ENCODE measurements at places on chromosomes 3 and 15. TPM values are rescaled to one million over a fixed set of nuclear protein-coding genes. Genes with fewer than 3 reads are reported as not detected.
A peak's percentile ranks its signal among the peaks of the same experiment; 100 is the strongest.

Gene BLOC1S6
- polyA plus RNA-seq, result 52.1 TPM

DNA sequence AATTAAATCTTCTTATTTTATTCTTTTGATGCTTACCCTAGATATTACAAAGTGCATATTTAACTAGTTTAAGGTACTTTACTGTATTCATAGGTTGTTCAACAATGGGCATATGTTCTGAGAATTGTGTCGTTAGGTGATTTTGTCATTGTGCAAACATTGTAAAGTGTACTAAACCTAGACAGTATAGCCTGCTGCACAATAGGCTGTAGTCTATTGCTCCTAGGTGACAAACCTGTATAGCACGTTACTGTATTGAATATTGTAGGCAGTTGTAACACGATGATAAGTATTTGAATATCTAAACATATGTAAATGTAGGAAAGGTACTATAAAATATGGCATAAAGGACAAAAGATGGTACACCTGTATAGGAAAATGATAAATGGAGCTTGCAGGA, 100.7 kb downstream of the CACNA2D3 start:
- H3K27me3 ChIP-seq, result peaks cover 5% of the 10 kb centered on the region
- no peak overlapping the region for H3K27ac ChIP-seq
- H3K36me3 ChIP-seq, result no peaks in the 10 kb centered on the region
- DNase-seq, result no peak

DNA sequence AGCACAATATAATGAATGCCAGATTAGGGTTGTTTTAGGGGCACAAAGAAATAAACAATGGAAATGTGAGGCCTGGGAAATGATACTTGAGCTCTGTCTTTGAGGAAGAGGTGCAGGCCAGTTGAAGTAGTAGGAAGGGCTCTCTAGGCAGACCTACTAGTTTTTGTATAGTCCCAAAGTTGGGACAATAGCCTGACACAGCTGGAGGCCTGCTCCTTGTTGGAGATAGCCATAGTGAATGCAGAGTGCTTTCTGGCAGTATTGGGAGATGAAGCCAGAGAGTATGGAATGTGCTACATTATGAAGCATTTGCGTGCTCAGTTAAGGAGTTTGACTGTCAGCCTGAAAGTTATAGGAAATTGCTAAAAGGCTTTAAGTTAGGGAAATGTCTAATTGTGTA, 251.2 kb upstream of the ZPLD1 start:
- no peak overlapping the region for H3K4me3 ChIP-seq
- no peaks in the 10 kb centered on the region for H3K27me3 ChIP-seq
- no peak for DNase-seq
- H3K36me3 ChIP-seq, result no peaks in the 10 kb centered on the region

Gene BLM
- 2.3 TPM for polyA plus RNA-seq

DNA sequence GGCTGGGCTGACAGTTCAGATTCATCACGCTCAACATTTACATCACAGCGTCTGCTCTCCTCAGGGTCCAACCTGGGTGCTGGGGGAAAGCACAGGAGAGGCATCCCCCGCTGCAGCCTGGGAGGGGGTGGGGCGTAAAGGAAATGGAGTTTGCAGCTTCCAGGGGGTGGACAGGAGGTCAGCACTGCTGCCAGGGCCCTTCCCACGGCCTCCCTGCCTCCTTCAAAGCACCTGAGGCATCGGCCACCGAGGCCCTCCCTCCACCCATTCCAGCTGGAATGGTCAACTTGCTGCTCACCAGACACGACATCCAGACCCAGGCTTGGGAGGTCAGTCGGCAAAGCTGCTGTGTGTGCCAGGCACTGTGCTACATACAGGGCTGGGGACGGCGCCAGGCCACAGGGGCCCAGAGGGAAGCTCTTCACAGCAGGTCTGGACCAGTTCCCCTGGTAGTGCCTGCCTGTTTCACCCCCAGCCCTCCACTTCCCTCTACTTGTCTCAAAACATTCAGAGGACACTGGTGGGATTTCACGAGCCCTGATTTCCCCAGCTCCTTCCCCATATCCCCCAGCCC, 120.7 kb downstream of the ANP32A start:
- H3K36me3 ChIP-seq, result no peaks in the 10 kb centered on the region
- no peak for DNase-seq
- no peak overlapping the region for H3K27ac ChIP-seq
- H3K4me3 ChIP-seq, result no peak overlapping the region
- no peaks in the 10 kb centered on the region for H3K4me1 ChIP-seq

DNA sequence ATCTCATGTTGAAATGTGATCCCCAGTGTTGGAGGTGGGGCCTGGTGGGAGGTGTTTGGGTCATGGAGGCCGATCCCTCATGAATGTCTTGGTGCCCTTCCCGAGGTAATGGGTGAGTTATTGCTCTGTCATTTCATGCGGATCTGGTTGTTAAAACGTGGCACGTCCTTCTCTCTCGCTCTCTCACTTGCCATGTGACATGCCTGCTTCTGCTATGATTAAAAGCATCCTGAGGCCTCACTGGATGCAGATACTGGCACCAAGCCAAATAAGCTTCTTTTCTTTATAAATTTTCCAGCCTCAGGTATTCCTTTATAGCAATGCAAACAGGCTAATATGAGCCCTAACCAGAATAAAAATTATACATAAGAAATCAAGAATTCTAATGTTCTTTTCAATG, 31.7 kb upstream of the HACD2 start:
- DNase-seq, result no peak
- no peaks in the 10 kb centered on the region for H3K27me3 ChIP-seq
- H3K4me1 ChIP-seq, result no peaks in the 10 kb centered on the region
- H3K27ac ChIP-seq, result no peak overlapping the region
- H3K4me3 ChIP-seq, result no peak overlapping the region

DNA sequence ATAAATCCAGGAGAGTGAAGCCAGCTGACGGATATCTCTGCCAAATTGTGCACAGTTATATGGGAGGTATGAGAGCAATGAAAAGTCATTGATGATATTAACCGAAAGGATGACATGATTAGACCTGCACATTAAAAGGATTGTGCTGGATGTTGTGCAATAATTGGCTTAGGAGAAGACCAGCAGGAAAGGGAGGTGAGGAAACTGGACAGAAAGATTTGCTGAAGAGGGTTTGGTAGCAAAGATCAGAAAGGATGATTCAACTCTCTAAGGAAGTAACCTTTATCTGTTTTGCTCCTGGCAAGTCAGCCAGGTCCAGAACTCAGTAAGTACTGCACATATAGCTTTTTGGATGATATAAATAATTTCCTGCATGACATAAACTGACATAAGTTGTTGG, 704.7 kb downstream of the GRM7 start:
- no peaks in the 10 kb centered on the region for H3K36me3 ChIP-seq
- H3K27ac ChIP-seq, result peak overlapping the region; percentile 33
- H3K4me3 ChIP-seq, result no peak overlapping the region
- H3K27me3 ChIP-seq, result no peaks in the 10 kb centered on the region
- no peak for DNase-seq
- H3K4me1 ChIP-seq, result no peaks in the 10 kb centered on the region

DNA sequence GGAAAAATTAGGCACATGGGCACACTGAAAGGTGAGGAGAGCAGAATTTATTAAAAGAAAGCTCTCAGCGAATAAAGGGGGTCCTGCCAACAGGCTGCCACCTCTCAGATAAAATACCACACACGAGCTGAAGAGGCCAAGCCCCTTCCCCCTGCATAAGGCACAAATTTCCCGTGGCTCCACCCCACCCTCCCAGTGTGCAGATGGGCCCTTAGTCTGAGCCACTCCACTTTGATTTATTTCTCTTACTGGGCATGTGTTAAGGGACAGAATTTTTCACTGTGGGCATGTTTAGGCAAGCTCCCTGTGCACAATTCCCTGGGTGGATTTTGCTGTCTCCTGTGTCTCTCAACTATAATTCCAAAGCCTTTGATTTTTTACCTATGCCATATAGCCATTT, 409.8 kb downstream of the TBL1XR1 start:
- DNase-seq, result no peak
- no peaks in the 10 kb centered on the region for H3K4me1 ChIP-seq
- no peaks in the 10 kb centered on the region for H3K27me3 ChIP-seq
- no peak overlapping the region for H3K27ac ChIP-seq
- H3K4me3 ChIP-seq, result no peak overlapping the region

Gene XCR1
- not detected for polyA plus RNA-seq

Gene RAB8B
- 64.6 TPM for polyA plus RNA-seq

- DNase-seq, result no peak
- peaks cover 7% of the 10 kb centered on the region for H3K27me3 ChIP-seq
- H3K4me1 ChIP-seq, result no peaks in the 10 kb centered on the region
Measured at GRCh38 chr15:81863162-81863561, 182.7 kb downstream of the MEX3B start.

GRCh38 chr3:98588065-98588464, 5.3 kb downstream of the CPOX start:
- peaks cover 22% of the 10 kb centered on the region for H3K4me1 ChIP-seq
- H3K4me3 ChIP-seq, result no peak overlapping the region
- no peak for DNase-seq
- H3K27me3 ChIP-seq, result no peaks in the 10 kb centered on the region
- H3K36me3 ChIP-seq, result peaks cover 8% of the 10 kb centered on the region

DNA sequence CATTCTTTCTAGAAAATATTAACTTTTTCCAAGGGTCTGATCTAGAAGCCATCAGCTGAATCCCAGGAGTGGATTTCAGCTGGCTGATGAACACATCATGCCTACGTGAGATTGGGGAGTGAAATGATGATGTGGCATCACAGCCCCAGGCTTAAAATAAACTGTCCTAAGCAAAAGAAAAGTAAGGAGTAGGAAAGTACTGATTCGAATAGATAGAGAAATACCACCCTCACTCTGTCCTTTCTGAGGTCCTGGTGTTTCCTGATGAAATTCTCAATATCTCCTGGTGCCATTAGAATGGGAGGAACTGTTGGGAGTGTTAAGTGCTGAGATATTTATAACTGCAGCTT, 376.8 kb upstream of the SEMA6D start:
- H3K4me3 ChIP-seq, result no peak overlapping the region
- H3K27me3 ChIP-seq, result no peaks in the 10 kb centered on the region
- no peaks in the 10 kb centered on the region for H3K36me3 ChIP-seq
- H3K27ac ChIP-seq, result no peak overlapping the region
- DNase-seq, result no peak
- H3K4me1 ChIP-seq, result no peaks in the 10 kb centered on the region

DNA sequence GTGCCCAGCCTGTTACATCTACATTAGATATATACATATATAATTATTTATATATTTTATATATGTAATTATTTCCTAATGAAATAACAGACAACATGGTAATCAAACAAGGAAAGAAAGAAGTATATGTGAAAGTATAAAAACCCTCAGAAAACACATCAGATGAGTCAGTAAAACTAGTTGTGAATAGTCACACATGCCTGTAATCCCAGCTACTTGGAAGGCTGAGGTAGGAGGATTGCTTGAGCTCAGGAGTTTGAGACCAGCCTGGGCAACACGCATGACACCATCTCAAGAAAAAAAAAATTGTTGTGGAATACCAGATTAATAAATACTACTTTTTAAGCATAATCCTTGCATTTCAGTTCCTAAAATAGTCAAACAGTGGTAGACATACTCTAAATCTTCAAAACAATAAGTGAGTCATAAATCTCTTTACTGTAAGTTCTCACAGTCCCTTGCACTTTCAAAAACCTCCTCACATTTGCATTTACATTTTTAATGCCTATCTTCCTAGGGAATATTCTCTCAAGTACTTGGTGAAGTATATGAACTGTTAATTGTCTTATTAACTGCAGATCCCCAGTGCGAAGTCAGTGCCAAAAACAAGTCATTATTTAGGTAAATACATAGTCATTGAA, 106.5 kb downstream of the MYO9A start:
- no peak overlapping the region for H3K4me3 ChIP-seq
- no peak for DNase-seq
- H3K27ac ChIP-seq, result no peak overlapping the region
- H3K4me1 ChIP-seq, result no peaks in the 10 kb centered on the region
- peaks cover 19% of the 10 kb centered on the region for H3K36me3 ChIP-seq
- no peaks in the 10 kb centered on the region for H3K27me3 ChIP-seq

- no peaks in the 10 kb centered on the region for H3K4me1 ChIP-seq
- no peaks in the 10 kb centered on the region for H3K27me3 ChIP-seq
- DNase-seq, result no peak
- H3K27ac ChIP-seq, result no peak overlapping the region
- H3K36me3 ChIP-seq, result no peaks in the 10 kb centered on the region
Measured at GRCh38 chr3:16114930-16115329, 59.5 kb upstream of the GALNT15 start.

- H3K4me3 ChIP-seq, result peak overlapping the region; percentile 29
- no peaks in the 10 kb centered on the region for H3K27me3 ChIP-seq
- DNase-seq, result no peak
- peak overlapping the region; percentile 37 for H3K27ac ChIP-seq
- H3K36me3 ChIP-seq, result no peaks in the 10 kb centered on the region
- H3K4me1 ChIP-seq, result peaks cover 17% of the 10 kb centered on the region
Measured at GRCh38 chr15:40397688-40398412, 7.7 kb upstream of the IVD start.

Gene FRMD5
- 0.21 TPM for polyA plus RNA-seq

DNA sequence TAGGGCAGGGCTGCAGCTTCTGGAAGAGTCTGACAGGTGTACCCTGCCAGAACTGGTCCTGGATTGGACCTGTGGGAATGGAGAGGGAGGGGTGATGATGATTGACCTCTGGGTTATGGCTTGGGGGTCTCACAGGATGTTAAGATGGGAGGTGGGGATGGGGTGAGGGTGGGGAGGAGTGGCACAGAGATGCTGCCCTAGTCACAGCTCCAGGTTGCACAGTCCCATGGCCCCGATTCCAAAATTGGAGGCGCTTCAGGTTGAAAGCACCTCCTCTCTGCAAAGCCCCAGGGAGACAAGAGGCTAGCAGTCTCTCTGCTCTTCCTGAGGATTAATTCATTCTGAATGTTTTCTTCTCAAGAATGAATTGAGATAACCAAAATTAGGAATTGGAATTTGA, 101.4 kb downstream of the FAM43A start:
- no peak overlapping the region for H3K27ac ChIP-seq
- no peak overlapping the region for H3K4me3 ChIP-seq
- peaks cover 2% of the 10 kb centered on the region for H3K27me3 ChIP-seq
- DNase-seq, result no peak
- no peaks in the 10 kb centered on the region for H3K36me3 ChIP-seq

DNA sequence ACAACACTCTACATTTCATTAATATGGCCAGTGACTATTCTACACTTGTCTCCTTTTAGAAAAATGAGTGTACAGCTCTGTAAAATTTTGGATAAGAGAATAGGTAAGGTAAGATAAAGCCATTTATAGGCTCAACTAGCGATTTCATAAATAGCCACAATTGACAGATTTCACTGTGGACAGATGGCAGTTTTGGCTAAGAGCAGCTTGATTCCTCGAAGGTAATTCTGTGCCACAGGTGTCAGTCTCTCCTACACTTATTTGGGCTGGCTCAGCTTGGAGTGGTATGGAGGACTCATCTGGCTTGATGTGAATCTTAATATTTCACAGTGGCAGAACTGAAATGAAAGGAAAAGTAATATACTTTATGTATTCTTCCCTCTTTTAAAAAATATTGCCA, 536.7 kb upstream of the TBL1XR1 start:
- no peak overlapping the region for H3K4me3 ChIP-seq
- no peak overlapping the region for H3K27ac ChIP-seq
- H3K27me3 ChIP-seq, result no peaks in the 10 kb centered on the region

GRCh38 chr15:71333839-71334238, 218.6 kb downstream of the THSD4 start:
- no peak overlapping the region for H3K27ac ChIP-seq
- no peak for DNase-seq
- no peak overlapping the region for H3K4me3 ChIP-seq
- H3K36me3 ChIP-seq, result no peaks in the 10 kb centered on the region

Gene TPRG1
- polyA plus RNA-seq, result 6.0 TPM
